GM12865 (cell line): ENCODE measurements at places on chromosomes 6 and 20.

DNA sequence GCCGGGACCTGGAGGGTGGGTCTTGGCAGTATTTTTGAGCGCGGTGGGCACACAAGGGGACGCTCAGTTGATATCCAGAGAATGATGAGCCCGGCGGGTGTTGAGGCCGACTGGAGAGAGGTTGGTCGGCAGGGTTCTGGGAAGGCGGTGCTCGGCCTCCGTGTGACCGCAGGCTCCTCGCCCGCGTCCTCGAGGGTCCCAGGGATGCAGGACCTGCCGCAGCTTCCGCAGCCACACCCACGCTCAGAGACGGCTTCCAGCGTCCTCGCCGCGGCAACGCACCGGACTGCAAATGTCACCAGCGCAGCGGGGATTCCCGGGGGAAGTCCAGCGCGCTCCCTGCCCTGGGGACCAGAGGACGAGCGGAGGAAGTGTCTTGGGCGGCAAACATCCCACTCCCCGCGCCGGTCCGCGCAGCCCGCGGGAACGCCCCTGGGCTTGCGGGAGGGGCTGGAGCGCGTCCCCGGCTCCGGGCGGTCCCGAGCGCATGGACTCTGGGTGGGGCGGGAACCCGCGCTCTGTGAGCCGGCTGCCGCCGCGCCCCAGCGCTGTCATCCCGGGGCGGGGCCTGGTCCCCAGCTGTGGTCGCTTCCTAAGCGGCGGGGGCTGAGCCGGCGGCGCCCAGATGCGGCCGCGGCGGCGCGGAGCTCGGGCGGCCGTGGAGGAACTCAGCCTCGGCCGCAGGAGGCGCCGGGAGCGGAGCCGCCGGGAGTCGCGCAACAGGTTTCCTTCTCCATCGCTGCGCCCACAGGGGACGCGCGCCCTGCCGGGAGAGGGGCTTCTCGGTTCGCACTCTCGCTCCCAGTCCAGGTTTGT is at the start of gene STX11:
STX11 (plus strand) TSS at position 624 of the 816 bp plus-strand sequence. CDS start 36,111 bp downstream, outside the sequence.
- peak; percentile 90 for DNase-seq

GRCh38 chr20:62381842-62382241 is 5.1 kb upstream of the RPS21 start:
- DNase-seq = no peak

- peak; percentile 84 for DNase-seq
Measured at GRCh38 chr20:50569864-50570836, 60.0 kb downstream of the PTPN1 start.

GRCh38 chr6:33874136-33874760 is 70.4 kb upstream of the MLN start:
- DNase-seq = no peak

DNA sequence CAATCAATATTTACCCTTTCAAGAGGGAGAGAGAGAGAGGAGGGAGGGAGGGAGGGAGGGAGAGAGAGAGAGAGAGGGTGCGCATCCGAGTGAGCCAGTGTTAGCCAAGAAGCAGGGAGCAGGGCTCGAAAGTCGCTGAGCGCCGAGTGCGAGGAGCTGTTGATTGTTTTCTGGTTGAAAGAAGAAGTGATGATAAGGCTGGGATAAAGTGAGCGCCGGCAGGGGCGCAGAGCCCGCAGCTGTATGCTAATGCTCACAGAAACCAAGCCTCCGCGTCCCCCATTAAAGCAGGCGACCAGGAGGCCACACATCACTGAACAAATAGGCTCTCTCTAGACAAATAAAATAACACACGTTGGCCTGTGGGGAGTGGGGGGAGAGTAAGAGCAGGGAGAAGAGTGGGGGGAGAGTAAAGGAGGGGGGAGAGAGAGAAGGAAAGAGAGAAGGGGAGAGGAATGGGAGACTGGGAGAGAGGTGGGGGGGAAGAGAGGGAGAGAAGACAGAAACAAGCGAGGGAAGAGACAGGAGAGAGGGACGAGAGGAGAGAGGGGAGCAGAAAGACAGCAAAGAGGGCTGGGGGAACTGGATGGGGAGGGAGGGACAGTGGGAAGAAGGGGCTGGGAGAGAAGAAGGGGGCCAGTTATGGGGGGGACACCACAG is 5.0 kb upstream of the INSM1 start:
- no peak for DNase-seq

GRCh38 chr6:122553697-122554096 is 56.5 kb upstream of the PKIB start:
- DNase-seq = no peak

DNA sequence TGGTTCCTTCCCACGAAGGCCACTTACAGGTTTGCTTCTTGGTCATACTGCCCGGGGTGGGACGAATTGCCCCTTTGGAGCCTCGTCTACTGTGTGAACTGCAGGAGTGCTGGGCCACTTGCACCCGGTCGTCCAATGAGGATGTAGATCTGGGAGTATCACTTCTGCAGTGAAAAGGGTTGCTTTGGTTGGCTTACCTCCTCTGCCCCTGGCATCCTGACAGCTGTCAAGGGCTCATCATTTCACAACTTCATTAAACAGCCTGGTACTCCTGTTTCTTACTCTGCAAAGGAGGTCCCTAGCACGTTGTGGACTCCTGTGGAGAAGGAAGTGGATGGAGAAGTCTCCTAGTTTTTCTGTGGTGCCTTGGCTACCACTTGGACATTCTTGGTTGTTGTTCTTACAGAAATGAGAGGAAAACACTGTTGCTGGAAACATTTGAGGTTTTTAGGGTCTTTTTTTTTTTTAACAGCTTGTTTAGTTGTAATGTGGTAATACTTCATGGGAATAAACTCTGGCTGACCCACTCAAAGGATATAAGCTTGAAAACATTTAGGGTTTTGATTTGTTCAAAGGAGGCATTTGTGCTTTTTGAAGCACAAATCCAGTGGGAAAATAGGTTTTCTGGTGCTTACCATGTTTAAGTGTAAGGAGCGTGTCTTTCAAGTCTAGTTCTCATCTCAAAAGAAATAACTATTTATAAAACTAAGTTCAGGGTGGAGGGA is 60.7 kb downstream of the AKAP12 start:
- DNase-seq = no peak

DNA sequence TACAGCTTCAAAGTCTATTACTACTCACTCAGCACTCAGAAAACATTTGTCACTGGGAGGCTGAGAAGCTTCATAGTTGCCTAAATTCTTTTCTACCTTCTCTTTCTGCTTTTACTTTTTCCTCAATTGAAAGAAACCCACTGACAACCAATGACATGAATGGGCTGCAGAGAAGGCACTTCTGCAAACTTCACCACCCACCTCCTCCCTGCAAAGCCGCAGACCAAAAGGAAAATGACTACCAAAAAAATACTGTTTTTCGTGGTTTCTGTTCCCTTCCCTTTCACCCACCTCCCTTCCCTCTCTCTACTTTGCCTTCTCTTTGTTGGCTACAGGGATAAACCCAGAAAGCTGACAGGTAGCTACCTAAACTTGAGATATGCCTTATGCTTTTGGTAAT is 3.2 kb downstream of the GNAS-AS1 start:
- DNase-seq = no peak

DNA sequence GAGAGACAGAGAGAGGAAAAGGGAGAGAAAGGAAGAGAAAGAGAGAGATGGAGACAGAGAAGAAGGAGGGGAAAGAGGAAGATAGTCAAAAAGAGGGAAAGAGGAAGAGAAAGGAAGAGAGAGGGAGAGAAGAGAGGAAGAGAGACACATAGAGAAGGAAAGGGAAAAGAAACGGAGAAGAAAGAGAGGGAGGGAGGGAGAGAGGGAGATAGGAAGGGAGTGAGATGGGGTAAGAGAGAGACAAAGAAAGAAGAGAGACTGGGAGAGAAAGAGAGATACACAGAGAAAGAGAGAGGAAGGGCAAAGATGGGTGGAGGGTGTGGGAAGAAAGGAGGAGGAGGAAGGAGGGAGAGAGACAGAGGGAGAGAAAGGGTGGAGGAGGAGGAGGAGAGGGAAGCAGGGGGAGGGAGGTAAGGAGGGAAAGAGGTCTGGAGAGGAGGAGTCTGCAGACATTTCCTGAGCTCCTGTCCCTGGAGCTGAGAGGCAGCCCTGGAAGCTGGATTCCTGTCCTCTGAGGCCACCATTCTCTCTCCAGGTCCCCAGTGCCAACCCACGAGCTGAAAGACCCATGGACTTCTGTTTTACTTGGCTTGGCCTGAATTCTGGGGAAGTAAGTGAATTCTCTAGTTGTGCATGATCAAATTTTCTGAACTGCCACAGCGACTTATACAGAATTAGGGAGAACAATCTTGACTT is 9.9 kb downstream of the FOXF2 start:
- DNase-seq = no peak

GRCh38 chr20:41219824-41220223 is 82.5 kb downstream of the PLCG1 start:
- DNase-seq = no peak

DNA sequence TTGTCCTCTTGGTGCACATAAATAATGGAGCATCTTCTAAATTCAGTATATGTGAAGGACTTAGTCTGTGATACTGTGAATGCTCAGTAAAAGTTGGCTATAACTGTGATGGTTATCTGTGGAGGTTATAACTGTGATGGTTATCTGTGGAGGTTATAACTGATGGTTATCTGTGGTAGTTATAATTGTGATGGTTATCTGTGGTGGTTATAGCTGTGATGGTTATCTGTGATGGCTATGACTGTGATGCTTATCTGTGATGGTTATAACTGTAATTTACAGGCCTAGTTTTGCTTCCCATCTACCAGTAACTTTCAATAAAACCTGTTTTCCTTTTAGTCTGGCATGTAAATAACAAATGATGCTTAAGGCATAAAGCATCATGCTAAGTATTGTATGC is 16.5 kb downstream of the PTK7 start:
- no peak for DNase-seq
